ENCODE measurements at places on chromosomes 2 and 18.

DNA sequence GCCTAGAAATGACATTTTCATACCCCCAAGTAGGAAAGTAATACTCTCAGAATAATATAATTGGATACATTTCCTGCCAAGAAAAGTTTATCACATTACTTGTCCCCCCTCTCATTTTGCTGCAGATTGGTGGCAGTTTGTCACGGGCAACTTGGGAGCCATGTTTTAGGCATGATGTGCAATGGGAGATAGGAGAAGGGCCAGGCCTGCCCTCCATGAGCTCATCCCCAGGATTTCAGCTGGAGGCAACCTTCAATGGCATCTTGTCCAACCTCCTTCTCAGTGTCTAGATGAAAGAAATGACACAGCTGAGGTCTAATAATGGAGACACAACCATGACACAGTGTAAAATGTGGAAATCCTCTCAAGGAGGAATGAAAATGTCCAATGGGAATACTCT is 11.4 kb upstream of the RAB31 start:
- no peak overlapping the region for H3K27ac ChIP-seq
- H3K4me3 ChIP-seq, result no peak overlapping the region
- no peaks in the 10 kb centered on the region for H3K27me3 ChIP-seq
- DNase-seq, result no peak

GRCh38 chr2:171393487-171393886 is 40.3 kb downstream of the METTL8 start:
- H3K27me3 ChIP-seq, result no peaks in the 10 kb centered on the region
- H3K27ac ChIP-seq, result no peak overlapping the region
- no peaks in the 10 kb centered on the region for H3K36me3 ChIP-seq
- H3K4me3 ChIP-seq, result no peak overlapping the region
- no peaks in the 10 kb centered on the region for H3K4me1 ChIP-seq

DNA sequence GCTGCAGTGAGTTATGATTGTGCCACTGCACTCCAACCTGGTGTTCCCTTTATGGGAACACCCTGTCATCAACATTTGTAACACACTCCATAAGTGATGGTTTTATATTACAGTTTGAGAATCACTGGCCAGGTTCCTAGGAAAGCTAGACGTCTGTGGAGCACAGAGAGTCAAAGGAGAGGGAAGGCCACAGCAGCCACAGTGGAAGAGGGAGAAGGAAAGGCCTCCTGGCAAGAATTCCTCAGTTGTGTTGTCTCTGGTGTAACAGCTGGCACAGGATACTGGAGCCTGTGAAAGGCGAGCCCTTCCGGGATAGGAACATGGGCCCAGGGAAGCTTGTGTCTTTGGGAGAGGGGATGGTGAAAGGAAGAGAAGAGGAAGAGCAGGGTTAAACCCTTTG is 360.5 kb upstream of the PIK3C3 start:
- no peak overlapping the region for H3K4me3 ChIP-seq
- H3K4me1 ChIP-seq, result no peaks in the 10 kb centered on the region
- H3K27me3 ChIP-seq, result no peaks in the 10 kb centered on the region
- H3K36me3 ChIP-seq, result no peaks in the 10 kb centered on the region
- DNase-seq, result no peak
- H3K27ac ChIP-seq, result no peak overlapping the region

DNA sequence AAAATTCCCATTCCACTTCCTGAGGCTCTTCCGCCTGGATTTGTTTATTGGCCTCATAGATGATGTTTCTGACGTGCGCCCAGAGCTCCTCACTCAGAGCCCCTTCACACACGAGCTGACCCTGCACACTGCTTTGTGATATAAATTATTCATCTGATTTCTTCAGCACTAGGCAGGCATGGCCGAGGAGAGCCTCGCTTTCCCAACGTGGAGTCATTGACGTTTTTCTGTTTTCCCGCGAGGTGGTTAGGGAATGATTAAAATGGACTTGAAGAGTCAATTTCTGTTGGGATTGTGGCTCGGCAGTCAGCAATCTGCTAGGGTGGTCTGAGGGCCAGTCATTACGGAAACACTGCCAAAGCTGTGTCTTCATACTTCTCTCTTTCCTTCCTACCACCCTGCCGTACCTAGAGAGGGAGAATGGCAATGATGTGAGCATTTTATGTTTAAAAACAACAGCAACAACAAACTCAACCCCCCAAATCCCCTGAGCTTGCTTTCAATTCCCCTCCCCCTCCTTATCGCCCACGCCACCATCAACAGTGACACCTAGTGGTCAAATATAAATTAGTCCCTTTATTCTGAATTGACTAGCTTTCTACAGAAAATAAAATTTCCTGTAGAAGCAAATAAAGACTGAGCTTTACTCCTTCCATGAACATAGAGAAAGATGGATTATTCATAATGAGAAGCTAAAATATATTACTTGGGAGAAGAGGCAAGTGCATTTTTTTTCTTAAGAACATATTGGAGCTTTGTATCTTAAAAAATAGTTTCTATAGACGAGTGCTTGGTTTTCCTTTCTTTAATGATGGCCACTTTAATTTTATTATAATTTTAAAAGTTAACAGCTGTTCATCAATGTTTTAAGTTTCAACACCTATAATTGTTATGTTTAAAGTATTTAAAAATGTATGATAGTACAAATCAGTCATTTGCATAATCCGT is 285.1 kb downstream of the MTX2 start:
- H3K27me3 ChIP-seq, result peaks cover 3% of the 10 kb centered on the region
- no peaks in the 10 kb centered on the region for H3K4me1 ChIP-seq
- H3K36me3 ChIP-seq, result no peaks in the 10 kb centered on the region
- no peak for DNase-seq

GRCh38 chr2:220159738-220160137 is 532.3 kb downstream of the SLC4A3 start:
- H3K4me1 ChIP-seq, result no peaks in the 10 kb centered on the region
- no peak overlapping the region for H3K27ac ChIP-seq
- H3K36me3 ChIP-seq, result no peaks in the 10 kb centered on the region
- DNase-seq, result no peak
- H3K27me3 ChIP-seq, result no peaks in the 10 kb centered on the region
- H3K4me3 ChIP-seq, result no peak overlapping the region

- no peak overlapping the region for H3K4me3 ChIP-seq
- no peak for DNase-seq
- peaks cover 3% of the 10 kb centered on the region for H3K4me1 ChIP-seq
- H3K27me3 ChIP-seq, result no peaks in the 10 kb centered on the region
- H3K27ac ChIP-seq, result no peak overlapping the region
These were observed 213.9 kb downstream of the SH3RF3 start for GRCh38 chr2:109342930-109343329.

- H3K4me3 ChIP-seq, result no peak overlapping the region
- H3K27ac ChIP-seq, result no peak overlapping the region
- DNase-seq, result no peak
These were observed 112.0 kb downstream of the PTPN4 start for GRCh38 chr2:119871725-119872124.

Data from effector memory CD4-positive, alpha-beta T cell (primary cell).